ENCODE measurements at places on chromosomes 7 and 10.

- peak; percentile 85 for DNase-seq
Measured at GRCh38 chr7:37448636-37449361, at the start of gene ELMO1. Gene ELMO1 (minus strand): TSS chr7:37448864. CDS start chr7:37342690, 106,174 bp downstream.

- no peak for DNase-seq
Measured at GRCh38 chr7:65430344-65431186, 56.9 kb downstream of the ZNF92 start.

DNA sequence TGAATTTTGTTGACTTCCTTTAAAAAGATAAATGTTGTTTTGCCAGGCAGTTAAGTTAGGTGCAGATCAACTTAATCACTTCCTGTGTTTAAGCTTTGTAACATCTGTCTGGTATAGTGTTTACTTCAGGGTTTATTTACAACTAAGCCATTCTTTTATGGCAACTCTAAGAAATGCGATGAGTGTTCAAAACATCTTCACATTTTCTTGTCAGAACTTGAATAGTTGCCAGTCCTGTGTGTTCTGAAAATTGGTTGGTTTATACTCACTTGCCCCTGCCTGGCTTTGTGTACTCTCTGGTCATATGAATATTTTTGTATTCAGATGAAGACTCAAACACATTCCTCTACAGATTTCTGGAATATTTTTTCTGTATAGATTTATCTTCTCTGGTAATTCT, 327.2 kb downstream of the MDFIC start:
- no peak for DNase-seq

DNA sequence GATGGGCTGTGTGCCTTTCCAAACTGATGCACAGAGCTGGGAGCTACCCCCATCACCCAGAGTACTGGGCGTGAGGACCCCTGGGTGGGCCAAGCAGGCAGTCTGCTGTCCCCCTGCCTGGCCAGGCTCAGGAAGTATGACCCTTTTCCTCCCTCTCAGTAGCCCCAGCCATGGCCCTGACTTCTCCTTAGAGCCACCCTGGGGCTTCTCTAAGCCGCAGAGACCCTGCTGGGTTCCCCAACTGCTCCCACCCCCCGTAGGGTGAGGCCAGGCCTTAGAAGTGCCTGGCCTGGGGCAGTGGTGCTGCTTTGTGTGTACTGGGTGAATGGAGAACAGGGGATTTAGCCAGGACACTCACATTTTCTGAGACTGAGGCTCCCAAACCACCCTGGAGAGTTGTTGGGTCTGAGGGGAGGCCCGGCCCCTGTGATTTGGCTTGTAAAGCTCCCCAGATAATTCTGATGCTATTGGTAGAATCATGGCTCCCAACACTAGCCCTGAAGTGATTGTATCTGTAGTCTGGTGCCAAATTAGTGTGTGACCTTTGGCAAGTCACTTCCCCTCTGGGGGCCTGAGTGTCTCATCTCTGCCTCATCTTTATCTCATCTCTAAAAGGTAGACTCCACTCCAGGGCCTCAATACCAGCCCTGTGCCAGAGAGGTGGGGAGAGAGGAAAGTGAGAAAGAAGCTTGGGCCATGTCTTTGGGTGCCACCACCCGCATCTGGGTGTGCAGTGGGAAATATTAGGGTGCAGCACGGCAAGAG, 99.7 kb upstream of the PPIF start:
- DNase-seq: no peak

GRCh38 chr7:84317536-84317935, 122.9 kb upstream of the SEMA3A start:
- no peak for DNase-seq

DNA sequence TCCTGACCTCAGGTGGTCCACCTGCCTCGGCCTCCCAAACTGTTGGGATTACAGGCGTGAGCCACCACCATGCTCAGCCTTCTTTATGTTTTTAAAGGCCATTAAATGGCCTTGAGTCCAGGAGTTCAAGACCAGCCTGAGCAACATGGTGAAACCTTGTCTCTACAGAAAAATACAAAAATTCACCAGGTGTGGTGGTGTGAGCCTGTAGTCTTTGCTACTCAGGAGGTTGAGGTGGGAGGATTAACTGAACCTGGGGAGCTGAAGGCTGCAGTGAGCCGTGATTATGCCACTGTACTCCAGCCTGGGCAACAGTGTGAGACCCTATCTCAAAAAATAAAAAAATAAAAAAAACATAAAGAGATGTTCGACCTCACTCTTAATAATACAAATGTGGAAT, 11.0 kb downstream of the SMO start:
- no peak for DNase-seq

- DNase-seq: no peak
Measured at GRCh38 chr7:141161550-141162535, 88.0 kb downstream of the TMEM178B start.

GRCh38 chr7:44368885-44369284, 43.5 kb upstream of the CAMK2B start:
- no peak for DNase-seq

DNA sequence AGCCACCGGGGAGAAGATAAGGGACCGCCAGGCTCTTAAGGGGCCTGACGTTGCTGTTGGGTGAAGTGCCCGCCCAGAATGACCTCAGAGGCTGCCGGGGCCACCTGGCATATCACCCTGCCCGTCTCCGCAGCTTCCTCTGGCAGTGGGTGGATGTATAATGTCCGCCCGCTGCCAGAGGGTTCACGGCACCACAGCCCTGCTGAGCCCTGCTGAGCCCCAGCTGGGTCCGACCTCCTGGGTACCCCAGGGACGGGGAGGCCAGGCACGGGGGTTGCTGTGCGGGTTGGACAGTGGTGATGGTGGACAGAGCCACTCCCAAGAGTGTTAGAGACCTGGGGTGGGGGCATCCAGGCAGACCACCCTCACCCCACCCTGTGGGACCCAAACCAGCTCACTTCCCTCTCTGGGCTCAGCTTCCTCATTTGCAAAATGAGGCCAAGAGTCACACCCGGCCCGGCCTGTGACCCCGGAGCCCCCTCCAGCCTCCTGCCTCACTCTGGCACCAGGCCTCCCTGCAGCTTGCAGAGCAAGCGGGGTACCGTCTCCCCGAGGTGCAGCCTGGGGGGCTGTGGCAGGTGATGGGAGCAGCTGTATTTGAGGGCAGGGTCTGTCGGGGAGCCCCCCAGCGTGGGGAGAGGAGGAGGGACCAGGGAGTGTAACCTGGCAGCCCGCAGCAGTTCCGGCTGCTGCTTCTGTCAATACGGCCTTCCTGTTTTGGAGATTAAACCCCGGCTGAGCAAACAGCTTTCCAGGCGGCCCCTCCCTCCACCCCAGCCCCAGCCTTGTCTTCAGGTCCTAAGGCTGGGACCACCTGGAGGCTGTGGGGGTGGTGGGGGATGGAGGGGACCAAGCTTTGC, 8.4 kb upstream of the LFNG start:
- no peak for DNase-seq

GRCh38 chr7:41437257-41438196, 265.4 kb downstream of the INHBA start:
- no peak for DNase-seq

DNA sequence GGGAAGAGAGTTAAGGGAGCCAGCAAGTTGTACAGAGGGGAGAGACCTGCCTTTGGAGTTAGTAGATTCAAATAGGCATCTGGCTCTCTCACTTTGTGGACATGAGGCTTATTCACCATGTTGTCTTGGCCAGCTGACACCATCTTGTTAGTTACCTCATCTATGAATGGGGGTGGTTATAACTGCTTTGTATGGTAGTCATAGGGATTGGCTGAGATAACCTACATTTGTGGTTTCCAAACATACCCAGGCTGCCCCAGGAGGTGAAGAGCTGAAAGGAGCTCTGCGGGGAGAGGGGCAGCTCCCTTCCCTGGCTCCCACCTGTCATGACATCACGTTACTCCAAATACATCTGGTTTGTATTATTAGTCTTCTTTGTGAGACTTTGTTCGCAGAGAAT, 393.3 kb upstream of the AUTS2 start:
- no peak for DNase-seq

GRCh38 chr7:44867073-44867995, 18.0 kb downstream of the PURB start:
- no peak for DNase-seq

GRCh38 chr7:129394101-129394500, 40.1 kb upstream of the STRIP2 start:
- no peak for DNase-seq

DNA sequence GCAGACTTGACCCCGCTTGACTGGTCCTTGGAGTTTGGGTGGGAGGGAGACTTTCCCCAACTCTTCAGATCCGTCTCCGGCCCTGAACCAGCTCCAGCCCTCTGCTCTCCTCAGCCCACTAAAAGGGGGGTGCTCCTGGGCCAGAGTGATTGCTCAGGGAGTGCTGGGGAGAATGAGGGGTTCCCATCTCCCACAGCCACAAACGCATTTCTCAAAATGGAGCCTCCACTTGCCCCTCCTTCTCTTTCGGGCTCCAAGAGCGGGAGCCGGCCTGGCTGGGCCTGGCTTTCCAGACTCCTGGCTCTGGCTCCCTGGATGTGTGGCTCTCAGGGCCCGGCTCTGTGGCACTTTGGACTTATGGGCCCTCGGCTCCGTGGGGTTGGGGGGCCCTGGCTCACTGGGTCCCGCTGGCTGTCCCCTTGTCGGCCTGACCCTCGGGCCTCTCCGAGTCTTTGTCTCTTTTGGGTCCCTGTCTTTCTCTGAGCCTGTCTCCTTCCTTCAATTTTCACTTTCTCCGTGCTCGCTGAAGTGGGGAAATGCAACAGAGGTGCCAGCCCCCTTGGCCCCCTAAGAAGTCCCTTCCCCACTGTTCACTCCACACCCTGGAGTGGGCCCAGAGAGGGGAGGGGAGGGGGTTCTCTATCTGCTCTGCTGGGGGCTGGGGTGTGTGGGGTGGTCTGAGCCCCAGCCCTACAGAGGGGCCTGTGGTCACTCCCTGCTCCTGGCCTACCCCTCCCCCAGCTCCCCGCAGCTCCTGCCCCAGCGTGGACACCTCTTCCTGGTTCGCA, 713 bp downstream of the LZTS2 start:
- no peak for DNase-seq

DNA sequence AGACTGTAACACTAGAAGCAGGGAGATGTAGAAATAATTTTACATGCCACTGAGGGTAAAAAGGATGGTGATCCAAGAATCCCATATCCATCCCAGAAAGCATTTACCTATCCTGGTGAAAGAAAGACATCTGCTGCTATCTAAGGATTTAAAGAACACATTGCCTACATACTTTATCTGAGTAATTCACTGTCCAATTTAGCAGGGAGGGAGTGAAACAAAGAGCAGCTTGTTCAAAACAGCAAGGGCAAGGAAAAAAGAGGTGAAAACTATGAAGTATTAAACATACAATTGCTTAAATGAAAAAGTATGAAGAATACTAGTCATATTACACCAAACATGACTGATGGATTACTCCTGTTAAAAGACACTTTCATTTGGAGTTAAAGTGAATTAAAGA, 206.2 kb downstream of the PPP1R9A start:
- no peak for DNase-seq

- DNase-seq: no peak
Measured at GRCh38 chr7:154903083-154903731, 99.7 kb downstream of the PAXIP1 start.

- DNase-seq: no peak
Measured at GRCh38 chr10:80509108-80509402, 28.6 kb upstream of the SH2D4B start.

DNA sequence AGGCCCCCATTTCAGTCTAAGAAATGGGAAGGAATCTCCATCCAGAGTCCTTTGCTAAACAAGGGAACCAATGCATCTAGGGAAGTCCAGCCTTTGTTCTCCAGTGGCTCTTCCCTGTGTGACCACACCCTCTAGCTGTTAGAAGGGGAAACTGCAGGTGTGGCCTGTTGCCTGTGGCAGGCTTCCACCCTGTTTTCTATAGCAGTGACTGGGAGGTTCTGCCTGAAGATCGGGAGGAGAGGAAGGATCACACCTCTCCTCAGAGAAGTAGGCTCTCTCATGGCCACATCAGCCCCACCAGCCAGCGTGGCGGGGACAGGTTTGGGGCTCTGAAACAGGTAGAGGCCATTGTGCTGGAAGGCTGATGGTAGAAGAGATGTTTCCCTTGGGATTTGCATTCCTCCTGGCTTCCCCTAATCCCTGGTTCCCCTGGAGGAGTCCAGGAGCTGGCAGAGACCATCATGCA, 47.7 kb upstream of the TRIM8 start:
- no peak for DNase-seq

DNA sequence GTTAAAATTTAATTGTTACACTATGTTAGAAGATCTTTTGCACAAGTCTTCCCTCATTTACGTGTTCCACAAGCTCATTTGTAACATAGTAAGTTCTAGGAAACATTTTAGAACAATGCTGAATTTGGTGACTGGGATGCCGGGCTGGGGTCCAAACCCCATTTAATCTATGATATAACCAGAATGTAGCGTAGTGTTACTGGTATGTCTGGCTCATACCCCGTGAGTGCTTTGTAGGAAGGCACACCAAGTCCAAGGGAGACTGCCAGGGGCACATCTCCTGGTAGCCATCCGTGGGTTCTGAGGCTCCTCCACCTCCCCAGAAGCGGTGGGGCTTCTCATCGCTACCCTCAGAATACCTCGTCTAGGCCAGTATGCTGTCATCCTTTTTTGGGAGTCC, 21.3 kb upstream of the TMEM236 start:
- DNase-seq: no peak

GRCh38 chr10:1932692-1933094, 195.4 kb upstream of the ADARB2 start:
- no peak for DNase-seq

GRCh38 chr7:151550656-151551286, 31.1 kb upstream of the RHEB start:
- no peak for DNase-seq

DNA sequence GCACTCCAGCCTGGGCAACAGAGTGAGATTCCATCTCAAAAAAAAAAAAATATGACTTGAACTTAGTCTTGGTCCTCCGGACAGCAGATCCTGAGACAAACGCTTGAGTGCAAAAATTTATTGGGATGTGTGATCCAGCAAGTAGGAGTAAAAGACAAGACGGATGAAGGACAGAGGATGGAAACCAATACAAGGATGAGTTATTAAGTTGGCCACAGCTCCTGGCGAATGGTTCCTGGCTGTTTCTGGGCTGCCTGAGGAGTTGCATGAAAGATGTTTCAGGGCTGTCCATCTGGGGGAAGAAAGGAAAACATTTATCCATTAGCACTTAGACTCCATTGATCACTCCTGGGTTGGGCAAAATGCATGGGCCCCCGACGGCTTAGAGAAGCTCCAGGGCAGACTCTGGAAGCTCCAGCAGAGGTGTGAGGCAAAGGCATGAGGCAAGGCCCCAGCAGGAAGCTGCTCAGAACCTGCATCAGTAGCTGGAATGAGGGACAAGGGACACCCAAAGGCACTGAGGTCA, 98.3 kb upstream of the ZNF438 start:
- DNase-seq: no peak

DNA sequence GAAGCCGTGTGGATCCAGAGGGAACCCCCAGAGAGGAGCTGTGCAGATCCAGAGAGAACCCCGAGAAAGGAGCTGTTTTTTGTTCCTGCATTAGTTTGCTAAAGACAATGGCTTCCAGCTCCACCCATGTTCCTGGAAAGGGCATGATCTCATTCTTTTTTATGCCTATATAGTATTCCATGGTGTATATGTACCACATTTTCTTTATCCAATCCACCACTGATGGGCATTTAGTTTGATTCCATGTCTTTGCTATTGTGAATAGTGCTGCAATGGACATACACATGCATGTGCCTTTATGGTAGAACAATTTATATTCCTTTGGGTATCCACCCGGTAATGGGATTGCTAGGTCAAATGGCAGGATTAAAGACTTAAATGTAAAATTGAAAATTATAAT, 95.4 kb upstream of the RHEB start:
- DNase-seq: no peak

Measured in sciatic nerve (tissue), 2 donors.